Activated CD4-positive, alpha-beta T cell treated with anti-CD3 and anti-CD28 coated beads, Interleukin-2, amount 50 U/mL, for 16 hours (primary cell): ENCODE measurements at places on chromosomes 6 and 20.

DNA sequence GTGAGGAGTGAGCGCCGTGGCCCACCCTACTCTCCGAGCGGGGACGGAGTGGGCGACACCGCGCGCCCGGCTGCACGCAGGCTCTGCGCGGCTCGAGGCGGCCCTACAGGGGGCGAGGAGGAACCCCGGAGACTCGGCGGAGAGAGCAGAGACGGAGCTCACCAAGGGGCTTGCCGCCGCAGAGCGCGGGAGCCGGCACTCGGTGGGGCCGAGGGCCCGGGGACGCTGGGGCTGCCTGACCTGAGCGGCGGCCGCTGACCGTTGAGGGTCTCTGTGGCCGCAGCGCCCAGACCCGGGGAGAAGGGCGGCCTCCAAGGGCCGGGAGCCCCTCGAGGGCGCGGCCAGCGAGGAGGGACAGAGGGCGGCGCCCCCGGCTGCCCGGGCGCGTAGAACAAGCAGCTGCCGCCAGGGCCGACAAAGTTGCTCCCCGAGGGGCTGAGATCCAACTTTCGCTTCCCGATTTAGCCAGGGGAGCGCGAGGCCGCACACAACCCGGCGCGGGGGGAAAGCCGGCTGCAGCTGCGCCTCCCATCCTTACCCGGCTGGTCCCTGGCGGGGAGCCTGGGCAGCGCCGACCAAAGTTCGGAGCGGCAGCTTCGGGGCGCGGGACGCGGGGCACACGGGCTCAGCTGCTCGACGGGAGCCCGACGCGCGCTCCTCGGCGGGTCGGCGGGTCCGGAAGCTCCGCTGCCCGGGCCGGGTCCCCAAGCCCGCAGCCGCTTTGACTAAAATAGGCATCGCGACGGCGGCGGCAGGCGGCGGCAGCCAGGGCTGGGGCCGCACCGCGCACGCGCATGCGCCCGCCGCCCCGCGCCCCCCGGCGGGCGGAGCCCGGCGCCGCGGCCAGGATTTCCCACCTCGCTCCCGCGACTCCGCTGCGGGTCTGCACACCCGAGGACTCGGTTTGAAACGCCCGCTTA, 43.1 kb downstream of the POPDC3 start:
- peak; percentile 21 for DNase-seq

DNA sequence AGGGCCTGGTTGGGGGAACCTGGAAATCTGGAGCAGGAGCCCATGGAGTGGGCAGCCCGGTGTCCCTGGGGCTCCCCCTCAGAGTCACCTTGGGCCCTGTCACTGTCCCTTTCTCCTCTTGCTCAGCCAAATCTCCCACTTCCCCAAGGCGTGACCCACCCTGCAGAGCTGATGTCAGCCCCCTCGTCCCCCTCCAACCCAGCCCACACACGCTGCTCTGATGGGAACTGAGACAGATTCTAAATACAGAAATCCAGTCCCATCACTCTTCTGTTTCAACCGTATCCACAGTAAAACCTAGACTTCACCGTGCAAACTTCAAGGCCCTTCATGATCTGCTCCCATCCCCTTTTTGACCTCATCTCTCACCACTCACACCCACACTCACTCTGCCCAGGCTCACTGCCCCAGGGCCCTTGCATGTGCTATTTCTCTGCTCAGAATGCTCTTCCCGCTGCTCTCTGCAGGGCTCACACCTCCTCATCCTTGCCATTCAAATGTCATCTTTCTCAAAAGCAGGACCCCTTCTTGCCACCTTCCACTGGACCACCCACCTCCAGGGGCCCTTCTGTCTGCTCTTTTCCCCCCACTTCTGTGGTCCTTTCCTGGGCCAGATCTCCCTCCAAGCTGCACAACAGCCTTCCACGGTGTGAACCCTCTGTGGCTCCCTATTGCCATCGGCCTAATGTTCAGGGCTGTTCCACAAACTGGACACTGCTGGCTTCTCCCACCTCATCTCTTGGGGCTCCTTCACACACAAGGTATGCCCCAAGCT, 16.6 kb downstream of the TGM2 start:
- DNase-seq: no peak

DNA sequence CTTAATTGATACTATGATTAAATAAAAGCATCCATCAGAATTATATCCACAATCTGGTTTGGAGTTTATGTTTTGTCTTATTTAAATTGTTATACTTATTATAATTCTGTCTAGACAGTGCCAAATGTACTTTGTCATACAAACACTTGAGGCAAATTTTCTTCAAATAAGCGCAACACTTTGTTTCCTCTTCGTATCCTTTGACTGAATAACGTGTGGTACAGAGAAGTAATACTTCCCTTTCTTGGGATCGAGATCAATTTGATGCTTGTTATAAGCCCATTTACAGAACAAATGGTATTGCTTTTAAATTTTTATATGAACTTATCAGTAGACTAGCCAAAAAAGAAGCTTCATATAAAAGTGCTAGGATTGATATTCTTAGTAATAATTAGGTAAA, 111.0 kb downstream of the ATG5 start:
- DNase-seq: no peak

DNA sequence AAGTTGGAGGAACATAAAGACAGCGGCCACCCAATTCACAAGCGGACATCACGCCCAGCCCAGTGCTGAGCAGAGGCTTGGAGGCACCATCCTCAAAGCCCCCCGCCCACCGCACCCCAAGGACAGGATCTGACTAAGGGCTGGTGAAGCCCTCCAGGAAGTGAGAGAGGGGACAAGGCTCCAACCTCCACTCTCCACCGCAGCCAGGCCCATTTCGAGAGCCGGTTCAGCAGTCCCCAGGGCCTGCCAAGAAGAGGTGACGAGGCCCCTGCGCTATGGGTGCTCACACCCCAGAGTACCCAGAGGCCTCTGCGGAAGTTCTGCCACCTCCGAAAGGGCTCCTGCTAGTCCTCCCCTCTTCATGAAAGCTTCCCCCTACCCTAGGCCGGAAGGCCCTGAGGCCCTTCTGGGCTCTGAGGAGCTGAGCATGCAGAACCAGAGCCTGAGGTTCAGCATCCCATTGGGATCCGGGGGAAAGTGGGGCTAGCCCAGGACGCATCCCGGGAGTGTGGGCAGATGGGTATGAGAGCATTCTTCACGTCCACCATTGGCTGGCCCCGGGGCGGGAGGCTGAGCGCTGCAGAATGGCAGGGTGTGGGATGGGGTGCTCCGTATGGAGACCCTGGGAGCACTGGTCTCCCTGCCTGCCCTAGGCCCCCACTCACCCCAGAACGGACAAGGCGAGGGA, 2.5 kb downstream of the GRM4 start:
- DNase-seq: no peak

DNA sequence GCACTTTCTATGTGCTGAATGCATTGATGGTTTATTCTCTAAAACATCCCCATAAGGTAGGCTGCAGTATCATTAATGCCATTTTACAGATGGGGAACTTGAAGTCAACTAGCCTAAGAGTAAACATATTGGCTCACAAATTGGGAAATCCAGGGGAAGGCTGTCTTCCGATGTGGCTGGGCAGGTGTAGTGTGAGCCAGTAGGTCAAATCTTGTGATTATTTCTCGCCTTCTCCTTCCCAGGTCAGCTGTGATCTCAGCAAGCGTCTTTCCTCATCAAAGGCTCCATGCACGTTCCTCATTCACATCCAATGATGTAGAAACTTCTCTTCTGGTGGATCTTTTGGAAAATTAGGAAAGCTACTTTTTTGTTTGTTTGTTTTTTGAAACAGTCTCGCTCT, 94.1 kb upstream of the SHLD1 start:
- no peak for DNase-seq

GRCh38 chr20:46695892-46696291, 6.6 kb upstream of the TP53RK start:
- DNase-seq: no peak

DNA sequence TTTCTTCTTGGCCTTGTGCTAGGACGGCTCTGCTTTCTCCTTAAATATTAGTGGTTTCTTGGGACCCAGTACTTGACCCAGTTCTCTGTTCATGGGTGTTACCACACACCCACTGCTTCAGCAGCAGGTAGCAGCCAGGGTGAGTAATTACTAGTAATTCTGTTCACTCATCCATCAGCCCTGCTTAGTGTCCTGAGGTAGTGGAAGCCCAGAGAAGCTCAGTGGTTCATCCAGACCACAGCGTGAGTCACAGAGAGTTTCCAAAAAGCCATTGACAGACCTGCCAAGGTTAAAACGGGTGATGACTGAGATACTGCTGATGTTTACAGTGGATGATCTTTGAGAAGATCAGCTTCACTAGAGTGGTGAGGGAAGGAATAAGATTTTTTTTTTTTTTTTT, 51.7 kb upstream of the HINT3 start:
- peak; percentile 90 for DNase-seq

DNA sequence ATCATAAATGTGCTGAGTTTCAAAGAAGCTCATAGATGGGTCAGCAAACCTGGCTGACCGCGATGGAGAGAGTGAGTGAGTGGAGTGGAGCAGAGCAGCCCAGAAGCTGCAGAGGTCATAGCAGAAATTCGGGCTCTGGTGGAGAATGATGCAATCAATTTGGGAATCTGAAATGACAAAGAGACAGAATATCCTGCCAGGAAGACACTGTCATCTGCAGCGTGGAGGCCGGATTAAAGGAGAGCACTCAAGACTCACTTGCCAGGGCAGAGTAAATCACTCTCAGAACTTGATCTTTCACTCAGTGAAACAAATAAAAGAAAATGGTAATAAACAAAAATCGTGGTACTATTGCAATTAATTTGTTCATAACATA, 109.6 kb upstream of the RREB1 start:
- no peak for DNase-seq

- no peak for DNase-seq
Observed at GRCh38 chr6:98395610-98396166, 438.7 kb upstream of the POU3F2 start.

DNA sequence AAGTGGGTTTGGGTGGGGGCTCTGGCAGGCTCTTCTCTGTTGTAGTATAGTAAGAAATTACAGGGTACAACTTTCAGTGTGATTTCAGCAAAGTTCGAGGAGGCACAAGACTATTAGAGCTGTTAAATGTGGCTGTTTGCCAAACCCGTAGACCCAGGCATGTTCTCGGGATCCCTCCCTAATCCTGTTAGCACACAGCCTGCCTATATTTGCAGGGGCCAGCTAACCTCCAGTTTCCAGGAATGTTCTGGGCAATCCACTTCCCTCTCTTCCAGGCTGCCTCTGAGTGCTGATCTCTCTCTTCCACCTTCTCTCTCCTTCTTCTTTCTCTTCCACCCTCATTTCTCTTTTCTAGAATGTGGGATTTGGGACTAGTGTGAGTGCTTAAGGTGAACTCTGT, 34.8 kb upstream of the ZFP64 start:
- DNase-seq: no peak

DNA sequence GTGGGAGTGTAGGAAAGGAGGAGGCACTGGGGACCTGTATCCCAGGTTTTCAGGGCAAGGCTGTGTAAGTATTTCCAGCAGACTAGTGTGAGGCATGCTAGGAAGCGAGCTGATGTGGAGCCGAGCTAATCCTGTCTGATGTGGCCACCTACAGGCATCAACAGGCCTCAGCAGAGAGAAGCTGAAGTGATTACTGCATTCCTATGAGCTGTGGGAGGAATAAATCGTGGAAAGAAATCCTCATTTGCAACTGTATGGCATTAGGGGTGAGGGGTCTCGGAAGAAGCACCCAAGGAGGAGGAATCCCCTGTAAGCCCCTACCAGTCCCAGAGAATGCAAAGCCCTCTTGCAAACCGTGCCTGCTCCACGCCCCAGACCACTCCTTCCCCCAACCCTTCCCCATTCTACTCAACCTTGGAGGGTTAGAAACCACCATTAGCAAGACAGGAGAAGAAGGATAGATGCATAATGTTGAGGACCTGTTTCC, 41.6 kb downstream of the C6orf15 start:
- no peak for DNase-seq

- DNase-seq: no peak
Observed at GRCh38 chr6:148874698-148875293, 128.0 kb downstream of the UST start.

DNA sequence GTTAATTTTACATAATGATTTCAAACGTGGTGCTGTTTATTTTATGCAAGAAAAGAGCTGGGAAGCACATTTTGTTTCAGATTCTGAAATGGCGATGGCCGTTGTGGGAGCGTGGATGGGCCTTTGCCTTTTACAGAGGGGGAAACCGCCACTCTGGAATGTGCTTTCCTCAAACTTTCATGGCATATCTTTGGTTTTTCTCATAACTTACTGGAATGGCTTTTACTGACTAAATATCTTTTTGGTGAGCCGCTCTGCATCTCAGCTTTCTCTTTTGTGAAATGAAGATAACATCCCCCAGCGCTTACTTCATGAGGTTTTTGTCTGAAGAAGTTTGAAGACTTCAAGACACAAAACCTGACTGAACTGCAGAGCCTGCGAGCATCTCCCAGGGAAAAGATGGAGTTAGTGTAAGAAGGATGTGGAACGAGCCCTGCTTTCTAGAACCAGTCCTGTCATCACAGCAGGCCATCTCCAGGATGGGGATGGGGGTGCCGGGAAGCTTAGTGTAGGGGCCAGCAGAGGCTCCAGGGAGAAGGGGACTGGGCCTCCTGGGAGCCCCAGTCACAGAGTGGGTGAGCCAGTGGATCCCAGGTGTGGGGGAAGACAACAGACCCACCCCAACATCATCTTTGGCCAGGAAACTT, 61.8 kb upstream of the TIAM2 start:
- DNase-seq: no peak

- DNase-seq: no peak
Observed at GRCh38 chr20:48879612-48880245, 41.8 kb upstream of the ARFGEF2 start.

DNA sequence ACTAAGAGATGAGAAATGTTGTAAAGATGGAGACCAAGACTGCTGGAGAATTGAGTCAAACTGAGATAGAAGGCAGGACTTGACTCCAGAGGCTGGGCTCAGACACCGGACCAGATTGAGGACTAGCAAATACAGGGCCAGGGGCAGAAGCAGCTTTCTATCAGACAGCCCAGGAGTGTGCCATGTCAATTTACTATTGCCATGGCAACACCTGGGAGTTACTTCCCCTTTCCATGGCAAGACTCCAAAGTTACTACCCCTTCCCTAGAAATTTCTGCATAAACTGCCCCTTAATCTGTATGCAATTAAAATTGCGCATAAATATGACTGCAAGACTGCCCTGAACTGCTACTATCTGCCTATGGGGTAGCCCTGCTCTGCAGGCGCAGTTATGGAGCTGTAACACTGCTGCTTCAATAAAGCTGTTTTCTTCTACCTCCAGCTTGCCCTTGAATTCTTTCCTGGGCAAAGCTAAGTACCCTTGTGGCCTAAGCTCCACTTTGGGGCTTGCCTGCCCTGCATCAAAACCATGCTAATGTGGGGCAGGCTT, 90.1 kb upstream of the EDN1 start:
- DNase-seq: no peak

GRCh38 chr6:37155394-37156312, 14.3 kb upstream of the PIM1 start:
- peak; percentile 87 for DNase-seq

GRCh38 chr6:34656378-34657036, 40.1 kb downstream of the ILRUN start:
- peak; percentile 86 for DNase-seq
